ENCODE measurements at places on chromosomes 4 and X.

GRCh38 chrX:79366873-79367749, at the start of gene ITM2A:
Gene ITM2A (minus strand): TSS chrX:79367334. CDS start chrX:79367215, 119 bp downstream.
- peak; percentile 10 for DNase-seq

DNA sequence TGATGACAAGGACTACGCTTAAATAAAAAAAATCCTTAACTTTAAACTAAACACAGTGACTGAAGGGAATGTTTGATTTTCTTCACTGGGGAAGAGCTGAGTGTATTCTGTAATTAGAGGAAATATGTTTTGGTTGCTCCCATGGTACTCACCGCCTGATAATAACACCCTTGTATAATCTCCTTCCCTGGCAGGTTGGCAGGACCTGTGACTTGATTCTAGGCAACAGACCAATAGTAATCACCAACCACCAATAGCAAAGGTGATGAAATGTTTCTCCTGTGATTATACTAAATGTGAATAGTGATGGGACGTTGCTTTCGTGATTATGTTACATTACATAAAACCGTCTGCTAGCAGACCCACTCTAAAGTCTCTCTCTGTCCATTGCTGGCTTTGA, 536.8 kb upstream of the CPEB2 start:
- no peak for DNase-seq

DNA sequence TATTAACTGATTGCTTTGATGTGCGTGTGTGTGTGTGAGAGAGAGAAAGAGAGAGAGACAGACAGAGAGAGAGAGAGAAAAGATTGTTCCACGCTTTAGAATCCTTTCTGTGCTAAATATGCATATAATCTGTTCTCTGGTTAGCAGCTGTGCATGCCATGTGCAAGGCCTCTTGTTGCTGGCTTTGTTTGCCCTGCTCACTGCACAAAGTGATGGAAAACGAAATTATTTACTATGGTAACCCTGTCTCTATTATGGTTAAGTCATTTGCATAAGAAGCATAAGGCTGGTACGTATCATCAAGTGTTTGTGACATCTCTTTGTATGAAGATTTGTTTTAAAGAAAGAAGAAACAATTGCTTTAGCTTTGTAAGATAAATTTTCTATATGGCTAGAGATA, 190.2 kb upstream of the POF1B start:
- no peak for DNase-seq

DNA sequence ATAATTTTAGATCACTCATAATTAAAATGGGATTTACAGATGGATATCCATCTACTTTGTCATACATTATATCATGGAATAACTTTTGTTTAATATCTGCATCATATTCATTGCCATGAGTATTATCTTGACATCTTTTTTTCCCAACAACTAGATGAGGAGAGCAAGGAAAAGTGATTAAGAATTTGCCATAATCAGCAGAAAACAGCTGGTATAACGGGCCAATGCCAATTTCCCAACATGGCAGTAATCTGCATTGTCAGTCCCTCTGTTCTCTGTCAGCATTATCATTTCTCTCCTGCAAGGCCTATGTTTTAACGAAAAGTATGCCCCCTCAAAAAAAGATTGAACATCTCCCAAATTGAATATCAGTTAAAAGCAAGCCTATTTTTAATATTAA, 314.0 kb downstream of the FRMPD4 start:
- DNase-seq = no peak

DNA sequence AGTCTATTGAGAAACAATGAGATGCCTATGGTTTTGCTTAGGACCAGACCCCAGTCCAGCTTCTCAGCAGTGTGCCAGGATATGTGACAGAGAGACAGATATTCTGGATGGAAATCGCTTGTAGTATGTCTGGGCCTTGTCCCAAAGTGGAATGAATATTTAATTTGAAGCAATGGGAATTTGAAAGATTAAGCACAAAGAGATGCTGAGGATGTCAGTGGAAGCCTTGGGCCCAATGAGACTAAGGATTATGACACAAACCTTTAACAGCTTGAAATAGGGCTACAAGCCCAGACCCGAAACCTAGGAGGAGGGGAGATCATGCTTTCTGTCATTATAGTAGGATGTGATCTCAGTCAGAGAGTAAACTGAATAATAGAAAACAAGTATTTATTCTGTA, 459.2 kb downstream of the FAT4 start:
- DNase-seq = no peak

- DNase-seq = peak; percentile 92
Observed at GRCh38 chrX:31609130-31609529, 537.3 kb upstream of the FTHL17 start.

DNA sequence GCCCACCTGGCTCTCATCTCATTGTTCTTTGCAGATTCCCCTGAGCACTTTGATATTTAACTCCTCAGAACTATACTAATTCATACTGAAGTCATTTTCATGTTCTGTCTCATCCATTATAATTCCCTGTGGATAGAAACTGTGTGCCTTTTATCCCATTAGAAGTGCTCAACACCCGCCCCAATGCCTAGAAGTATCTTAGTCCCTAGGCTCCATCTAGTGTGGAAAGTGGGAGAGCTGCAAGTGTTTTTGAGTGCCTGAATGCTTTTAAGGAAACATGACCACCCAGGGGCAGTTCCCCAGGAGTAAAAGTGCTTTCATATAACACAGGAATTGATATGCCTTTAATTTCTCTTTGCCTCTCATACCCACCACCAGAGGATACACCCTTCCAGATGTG, 117.0 kb downstream of the CHRDL1 start:
- DNase-seq = no peak

DNA sequence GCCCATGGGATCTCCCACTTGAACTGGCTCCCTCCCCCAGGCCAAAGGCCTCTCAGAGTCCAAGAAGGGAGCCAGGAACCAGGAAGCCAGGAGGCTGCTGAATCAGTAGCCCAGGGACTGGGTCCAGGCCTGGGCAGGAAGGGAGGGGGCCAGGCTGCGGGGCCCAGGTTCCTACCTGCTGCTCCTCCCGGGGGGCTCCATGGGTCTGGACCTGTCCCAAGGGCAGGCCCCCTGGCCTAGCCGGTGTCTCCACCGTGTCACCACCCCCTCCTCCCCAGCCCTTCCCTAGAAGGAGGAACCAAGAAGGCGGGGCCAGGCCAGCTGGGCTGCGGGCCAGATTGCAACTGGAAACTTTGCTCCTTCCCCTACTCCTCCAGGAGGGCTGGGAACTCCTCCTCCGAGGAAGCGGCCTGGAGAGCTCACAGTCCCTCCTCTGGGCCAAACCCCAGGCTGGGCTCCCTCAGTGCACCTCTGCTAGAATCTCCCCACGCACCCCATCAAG, at the start of gene IQSEC2:
Gene IQSEC2, minus strand, starts transcription at position 264 of the 502 bp plus-strand sequence.
- peak; percentile 82 for DNase-seq

GRCh38 chr4:1238676-1239000, 10.3 kb downstream of the CTBP1 start:
- no peak for DNase-seq

DNA sequence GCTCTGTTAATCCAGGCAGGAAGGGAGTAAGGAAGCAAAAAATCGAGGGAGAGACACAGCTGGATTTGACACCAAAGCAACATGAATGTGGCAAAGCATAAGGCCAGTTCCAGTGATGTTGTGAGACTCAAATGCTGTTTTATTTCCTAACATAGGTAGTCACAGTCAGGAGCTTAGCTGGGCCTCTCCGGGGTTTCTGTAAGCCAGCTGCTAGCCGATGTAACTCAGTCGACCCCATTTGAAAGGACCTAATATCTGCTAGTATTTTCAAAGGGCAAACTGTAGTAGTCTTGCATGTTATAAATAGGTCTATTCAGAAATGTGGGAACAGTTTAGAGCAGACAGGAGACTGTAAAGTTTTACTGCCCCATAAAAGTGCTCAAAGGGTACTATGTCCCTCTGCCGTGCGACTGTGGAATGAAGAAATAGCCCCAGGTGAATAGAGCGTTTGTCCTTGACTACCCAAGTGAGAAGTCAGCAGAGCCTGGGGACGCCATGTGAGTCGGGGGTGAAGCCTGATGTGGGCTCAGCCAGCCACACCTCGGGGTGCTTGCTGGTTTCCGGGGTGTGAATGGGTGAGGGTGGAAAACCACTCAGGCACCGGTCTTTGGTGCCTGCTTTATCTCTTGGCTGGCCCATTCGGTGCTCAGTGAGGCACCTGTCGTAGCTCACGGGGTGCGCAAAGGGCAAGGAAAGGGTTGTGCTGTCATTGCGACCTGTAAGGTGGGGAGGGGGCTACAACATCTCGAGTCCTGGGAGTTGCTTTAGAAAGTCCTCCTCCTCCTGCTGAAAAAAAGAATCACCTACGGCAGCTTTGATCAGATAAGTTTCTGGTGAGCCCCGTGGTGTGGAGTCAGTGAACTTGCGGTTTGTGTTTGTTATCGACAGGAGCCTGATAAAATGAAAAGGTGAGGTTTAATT, 745 bp downstream of the TRIM2 start:
- DNase-seq = no peak

- DNase-seq = no peak
Observed at GRCh38 chrX:17170973-17171372, 204.0 kb upstream of the NHS start.

GRCh38 chr4:125741825-125742452, 427.2 kb downstream of the FAT4 start:
- DNase-seq = peak; percentile 42

DNA sequence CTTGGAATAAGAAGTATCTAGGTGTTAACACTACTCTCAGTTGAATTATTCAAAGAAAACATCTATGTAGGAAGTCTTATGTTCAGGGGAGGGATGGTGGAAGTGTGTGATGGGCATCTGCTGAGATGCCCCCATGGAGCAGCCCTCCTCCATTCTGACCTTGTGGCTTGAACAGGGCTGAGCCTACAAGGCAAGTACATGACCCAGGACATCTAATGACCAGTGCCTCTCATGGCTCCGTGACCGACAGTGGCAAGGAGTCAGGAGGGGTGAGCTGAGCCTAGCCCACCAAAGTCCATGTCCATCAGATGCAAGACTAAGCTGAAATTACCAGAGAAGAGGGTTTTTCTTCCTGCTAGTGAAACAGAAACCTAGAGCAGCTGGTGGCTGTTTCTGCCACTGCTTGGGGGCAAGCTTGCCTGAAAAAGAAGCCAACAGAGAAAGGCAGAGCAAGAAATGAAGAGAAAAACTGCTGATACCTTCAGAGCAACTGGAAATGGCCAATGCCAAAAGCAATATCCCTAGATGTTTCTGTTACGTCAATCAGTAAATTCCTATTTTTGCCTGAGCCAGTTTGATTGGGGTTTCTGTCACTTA, 113.5 kb downstream of the TSPAN5 start:
- no peak for DNase-seq

GRCh38 chr4:87989765-87990164, 14.3 kb downstream of the SPP1 start:
- no peak for DNase-seq

DNA sequence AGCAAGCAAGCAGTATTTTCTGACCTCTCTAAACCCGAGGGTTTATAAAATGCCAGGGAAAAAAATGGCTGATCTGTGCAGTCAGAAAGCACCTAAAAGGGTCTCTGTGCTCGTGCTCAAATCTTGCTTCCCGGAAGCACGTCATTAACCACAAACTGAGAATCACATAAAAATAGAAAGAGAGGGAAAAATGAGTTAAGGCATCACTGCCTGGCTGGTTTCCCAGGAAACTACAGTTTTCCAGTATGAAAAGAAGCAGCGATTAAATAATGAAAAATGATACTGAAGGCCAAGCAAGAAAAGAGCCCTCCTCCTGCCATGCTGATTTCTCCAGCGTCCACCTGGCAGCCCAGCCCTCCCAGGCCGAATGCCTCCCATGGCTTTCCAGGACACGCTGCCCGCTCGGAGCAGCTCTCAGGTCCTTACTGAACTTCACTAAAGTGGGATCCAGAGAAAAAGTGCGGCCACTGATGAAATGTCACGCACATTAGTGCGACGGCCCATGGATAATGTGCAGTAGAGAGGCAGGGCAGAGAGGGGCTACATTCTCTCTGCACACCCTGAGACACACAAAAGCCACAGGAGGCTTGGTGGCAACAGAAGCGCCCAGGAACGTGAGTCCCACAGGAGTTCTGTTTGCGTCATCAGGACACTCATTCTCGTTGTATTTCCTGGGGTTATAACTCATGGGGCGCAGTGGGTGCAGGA, 80.4 kb downstream of the WFS1 start:
- peak; percentile 36 for DNase-seq

GRCh38 chrX:72468607-72469006, 104.0 kb downstream of the HDAC8 start:
- no peak for DNase-seq

- DNase-seq = no peak
Observed at GRCh38 chr4:84479663-84480062, 19.4 kb downstream of the NKX6-1 start.

DNA sequence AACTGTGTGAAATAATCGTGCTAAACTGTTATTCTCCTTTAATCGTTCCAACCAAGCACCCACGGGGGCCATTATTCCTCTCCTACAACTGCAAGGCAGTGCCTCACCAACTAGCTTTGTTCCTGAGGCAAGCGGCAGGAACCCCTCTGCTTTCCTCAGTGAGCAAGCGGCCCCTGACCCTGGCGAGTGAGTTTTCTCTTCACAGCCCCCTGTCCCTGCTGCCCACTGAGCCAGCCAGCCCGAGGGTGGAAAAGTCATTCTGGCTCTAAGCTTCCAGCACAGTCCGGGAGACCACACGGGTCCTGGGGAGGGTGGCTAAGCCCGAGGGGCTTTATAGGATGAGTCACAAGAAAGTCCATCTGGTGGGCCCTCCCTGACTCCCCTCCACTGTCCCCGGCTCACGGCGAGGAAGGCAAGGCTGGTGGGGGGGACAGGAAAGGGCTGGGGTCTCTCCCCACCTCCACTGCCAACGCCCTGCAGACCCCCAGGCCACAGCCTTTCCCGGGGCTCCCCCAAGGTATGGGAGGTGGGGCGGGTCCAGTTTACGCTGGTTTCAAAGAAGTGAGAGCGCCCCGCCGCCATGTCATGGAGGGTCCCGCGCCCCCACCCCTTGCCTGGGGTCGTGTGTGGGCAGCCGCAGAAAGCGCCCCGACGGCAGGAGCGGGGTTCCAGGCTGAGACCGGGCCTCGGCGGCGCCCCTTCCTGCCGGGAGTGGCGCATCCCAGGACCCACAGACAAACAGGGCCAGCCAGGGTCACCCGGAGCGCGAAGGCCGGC, 45.0 kb downstream of the CPLX1 start:
- no peak for DNase-seq

- peak; percentile 51 for DNase-seq
Observed at GRCh38 chr4:183905081-183905592, at the start of gene STOX2. Gene STOX2 (plus strand): TSS chr4:183905307. CDS start chr4:183906791, 1,484 bp downstream.

GRCh38 chrX:124555036-124555595, 208.8 kb downstream of the SH2D1A start:
- peak; percentile 95 for DNase-seq

DNA sequence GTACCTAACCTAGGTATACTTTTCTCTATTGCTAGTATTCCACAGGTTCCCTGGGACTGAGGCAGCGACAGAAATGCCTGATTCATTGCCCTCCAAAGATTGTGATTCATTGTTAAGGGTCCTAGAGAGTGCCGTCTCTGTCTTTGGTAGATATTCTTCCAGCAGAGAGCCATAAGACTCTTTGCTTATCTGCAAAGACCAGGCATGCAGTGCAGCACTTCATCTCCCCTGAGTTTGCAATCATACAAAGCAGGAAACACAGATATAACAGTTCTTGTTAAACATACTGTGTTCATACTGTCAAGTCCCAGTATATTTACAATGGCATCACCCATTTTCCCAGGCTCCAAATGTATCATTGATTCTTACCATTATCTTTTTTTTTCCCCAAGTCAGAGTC, 47.7 kb downstream of the KLF8 start:
- DNase-seq = no peak
